ENCODE measurements at places on chromosomes 2 and 18.

GRCh38 chr2:174325373-174326160 is 9.2 kb upstream of the SP9 start:
- DNase-seq = no peak

- no peak for DNase-seq
Observed at GRCh38 chr2:112947374-112947773, 30.4 kb upstream of the IL36G start.

DNA sequence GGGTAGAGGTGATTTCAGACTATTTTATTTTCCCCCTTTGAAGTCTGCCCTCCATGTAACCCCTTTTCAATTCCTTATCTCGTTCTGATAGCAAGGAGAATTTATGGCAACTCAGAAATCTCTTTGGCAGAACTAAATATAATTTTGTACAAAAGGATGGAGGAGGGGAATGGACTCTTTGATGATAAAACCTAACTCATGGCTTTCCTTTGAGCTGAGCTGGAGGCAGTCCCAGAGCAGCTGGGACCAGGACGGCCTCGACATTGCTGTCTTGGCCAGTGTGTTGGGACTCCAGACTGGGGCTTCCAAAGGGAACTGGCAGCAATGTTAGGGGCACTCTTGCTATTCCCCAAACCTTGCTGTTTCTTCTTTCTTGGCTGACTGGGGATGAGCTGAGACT is 47.7 kb downstream of the PAX8 start:
- DNase-seq = no peak

- no peak for DNase-seq
Observed at GRCh38 chr2:95240091-95240490, 32.8 kb downstream of the ZNF892 start.

GRCh38 chr2:241680827-241681599 is 5.6 kb downstream of the DTYMK start:
- no peak for DNase-seq

GRCh38 chr2:219609149-219609750 is 11.6 kb downstream of the STK11IP start:
- no peak for DNase-seq

DNA sequence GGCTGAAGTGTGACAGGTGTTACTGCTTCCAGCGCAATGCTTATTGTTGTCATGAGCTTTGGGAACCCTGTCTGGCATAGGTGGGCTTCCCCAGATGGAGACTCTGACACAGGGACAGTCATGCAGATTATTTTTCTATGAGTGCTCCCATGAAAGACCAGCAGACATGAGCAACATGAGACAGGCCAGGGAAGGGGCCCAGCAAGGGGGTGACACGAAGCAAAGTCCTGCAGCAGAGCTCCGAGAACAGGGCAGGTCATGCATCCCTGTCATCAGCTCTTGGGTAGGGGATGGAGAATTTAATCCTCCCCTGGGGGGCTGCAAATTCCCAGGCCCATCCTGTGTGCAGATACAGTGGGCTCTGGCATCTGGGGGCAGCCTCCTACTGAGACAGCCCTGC is 77.4 kb downstream of the CTAGE1 start:
- DNase-seq = no peak

GRCh38 chr18:39302481-39302880 is 1736.9 kb upstream of the CELF4 start:
- DNase-seq = no peak
